Forelimb muscle (tissue), 1 donor: ENCODE measurements at places on chromosomes 4 and X. TPM values are rescaled to one million over a fixed set of nuclear protein-coding genes. Genes with fewer than 3 reads are reported as not detected.

GRCh38 chr4:37392521-37393255, 148.1 kb downstream of the NWD2 start:
- DNase-seq, result peak; percentile 8

DNA sequence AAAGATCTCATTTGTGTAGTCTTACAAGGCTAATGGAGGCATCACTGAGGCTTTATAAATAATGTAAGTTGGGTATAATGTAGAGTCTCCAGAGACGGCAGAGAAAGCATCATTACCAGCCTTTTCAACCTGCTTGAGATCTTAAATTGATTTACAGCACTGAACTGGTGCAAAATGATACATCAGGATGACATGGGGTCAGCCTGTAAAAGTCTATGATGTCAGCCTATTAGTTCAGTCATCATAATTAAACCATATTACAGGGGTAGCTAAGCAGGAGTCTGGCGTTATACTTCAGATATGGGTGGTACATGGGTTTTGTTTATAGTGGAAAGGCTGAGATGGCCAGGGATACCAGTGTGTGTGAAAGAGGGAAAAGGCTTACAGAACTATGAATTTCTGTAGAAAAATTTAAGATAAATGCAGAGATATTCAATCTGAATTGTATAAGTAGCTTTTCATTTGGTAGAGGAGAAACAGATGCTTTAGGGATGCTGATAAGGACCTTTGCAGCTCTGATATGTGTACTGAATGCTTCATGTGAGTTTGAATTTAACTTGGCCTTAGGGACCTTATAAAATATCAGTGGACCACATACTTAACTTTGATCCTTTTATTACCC, 2.7 kb downstream of the SMAD1 start:
- DNase-seq, result no peak

DNA sequence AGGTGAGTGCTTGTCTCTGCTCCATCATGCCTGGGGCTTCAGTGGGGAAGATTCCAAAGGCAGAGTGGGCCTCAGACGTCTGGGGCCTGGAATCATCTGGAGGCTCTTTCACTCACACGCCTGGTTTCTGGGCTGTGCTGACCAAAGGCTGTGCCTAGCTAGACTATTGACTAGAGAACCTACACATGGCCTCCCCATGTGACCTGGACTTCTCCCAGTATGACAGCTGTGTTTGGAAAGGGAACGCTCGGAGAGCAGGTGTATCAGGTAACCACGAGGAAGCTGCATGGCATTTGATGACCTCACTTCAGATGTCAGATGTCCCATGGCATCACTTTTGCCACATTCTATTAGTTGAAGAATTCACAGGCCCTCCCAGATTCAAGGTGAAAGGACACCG, 51.0 kb downstream of the ADGRL3 start:
- DNase-seq, result no peak

- no peak for DNase-seq
Measured at GRCh38 chr4:40887764-40888131, 138.0 kb downstream of the NSUN7 start.

DNA sequence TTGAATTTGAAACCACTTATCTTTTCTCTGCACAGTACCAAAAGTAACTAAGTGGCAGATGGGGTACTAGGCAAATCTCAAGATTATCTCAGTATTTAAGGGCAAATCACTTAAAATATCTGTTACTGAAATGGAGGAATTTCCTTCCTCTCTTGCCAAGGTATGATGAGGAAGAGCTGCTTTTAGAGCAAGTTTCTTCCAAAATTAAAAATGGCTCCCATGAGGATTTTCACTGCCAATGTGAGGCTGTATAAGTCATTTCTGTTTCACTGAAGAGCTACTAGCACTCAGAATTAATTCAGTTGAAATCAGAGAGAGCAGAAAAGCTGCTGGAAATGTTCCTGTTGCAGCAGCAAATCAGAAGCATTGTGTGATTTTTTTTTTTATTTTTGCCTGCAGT, 43.4 kb downstream of the GABRB1 start:
- DNase-seq, result no peak

DNA sequence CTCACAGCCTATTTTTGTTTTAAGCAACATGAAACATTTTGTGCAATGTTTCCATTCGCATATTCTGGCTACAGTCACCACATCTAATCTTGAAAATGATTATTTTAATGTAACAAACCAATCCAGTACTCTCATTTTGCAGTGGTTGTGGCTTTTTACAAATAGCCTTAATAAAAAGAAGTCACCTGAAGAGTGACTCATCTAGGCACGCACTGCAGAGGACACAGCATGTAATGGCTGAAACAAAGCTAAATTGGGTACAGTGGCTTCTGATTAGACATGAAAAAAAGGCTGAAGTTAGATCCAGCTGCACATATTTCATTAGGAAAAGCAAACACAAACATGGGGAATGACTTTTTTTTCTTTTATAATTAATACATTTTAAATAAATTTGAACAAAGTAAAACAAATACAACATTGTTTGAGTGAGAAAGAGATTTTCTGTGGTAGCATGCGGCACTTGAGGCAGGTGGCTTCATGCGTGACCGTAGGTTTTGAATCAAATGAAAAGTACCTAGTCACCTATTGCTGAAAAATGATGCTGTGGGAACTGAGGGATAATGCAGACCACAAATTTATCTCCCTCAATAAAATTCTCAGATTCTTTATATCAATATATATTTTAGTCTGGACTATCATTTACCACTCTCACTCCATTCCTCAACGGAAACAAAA, 240.8 kb upstream of the DDX53 start:
- DNase-seq, result no peak

The IL21 gene
- polyA plus RNA-seq, result not detected

DNA sequence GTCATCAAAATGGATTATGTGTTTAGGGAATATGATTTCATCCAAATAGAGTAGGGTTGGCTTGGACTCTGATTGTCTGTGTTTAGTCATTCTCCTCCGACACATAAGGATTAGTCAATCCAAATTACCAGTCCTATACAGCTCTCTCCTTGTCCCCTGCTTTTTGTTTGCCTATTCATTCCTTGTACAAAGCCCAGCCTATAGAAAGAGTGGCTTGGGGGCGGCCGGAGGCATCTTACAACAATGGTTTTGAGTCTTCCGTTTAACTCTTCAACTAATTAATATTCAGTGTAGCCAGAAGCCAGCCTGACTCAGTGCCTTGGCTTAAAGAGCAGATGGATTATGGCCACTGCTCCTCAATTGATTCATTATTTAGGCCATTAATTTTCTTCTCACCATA, 796.6 kb upstream of the POU3F4 start:
- no peak for DNase-seq

DNA sequence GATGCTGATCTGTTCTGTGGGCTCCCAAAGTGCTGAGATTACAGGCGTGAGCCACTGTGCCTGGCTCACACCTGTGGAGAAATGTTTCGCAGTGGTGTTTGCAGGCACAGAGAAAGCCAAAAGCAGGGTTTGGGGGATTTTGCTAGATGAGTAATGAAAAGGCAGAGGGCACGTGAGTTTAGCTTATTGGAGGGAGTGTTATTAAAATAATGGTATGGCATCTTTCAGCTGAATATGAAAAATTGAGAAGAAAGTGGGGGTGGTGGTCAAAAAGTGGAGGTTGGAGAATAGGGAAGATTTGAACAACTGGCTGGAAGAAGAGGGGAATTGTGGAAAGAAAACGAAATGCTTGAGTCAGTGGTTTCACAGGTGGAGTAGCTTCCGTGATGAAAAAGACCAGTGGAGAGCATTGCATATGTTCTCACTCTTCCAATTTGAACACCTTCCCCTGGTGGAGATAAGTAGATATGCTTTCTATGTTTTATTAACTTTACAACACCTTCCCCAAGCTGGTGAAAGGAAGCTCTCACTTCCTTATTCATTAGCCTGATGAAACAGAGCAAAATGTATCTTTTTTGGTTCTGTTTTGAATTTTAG, 1.1 kb upstream of the CHST7 start:
- no peak for DNase-seq

DNA sequence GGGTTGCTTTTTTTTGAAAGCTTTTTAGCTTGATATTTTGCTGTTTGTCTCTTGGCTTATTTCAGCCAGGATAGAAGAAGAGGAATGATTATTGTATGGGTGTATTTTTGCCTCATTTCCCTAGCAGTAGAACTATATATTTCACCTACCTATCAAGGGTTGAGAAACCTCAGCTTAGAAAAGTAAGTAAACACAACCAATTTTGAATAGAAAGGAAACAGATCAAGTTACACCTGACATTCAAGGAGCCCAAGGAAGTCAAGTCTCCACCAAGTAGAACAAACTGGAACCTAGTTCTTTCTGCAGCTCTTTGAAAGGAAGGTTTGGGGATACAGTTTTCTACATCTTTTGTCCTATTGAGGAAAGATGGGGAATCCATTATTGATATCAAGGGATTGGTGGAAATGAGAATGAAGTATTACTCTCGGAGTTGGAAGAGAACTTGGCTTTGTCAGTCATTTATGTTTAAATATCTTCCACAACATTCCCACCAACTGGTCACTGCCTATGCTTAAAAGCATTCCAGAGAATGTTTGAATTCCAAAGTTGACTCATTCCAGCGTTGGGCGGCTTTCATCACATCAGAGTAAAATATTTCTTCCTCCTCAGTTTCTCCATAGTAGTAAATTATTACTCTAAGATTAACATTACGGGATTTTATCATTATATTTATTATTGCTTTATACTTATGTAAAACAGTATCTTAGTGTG, 207.8 kb upstream of the CNKSR2 start:
- DNase-seq, result no peak

The MAML3 gene
- 3.9 TPM for polyA plus RNA-seq

- no peak for DNase-seq
Measured at GRCh38 chr4:152735396-152735859, 44.1 kb downstream of the TIGD4 start.
